Stimulated activated CD4-positive, alpha-beta T cell treated with anti-CD3 and anti-CD28 coated beads, Interleukin-1b, Interleukin-23, amount 100 ng/mL, for 24 hours (primary cell): ENCODE measurements at places on chromosomes 1 and 21.

DNA sequence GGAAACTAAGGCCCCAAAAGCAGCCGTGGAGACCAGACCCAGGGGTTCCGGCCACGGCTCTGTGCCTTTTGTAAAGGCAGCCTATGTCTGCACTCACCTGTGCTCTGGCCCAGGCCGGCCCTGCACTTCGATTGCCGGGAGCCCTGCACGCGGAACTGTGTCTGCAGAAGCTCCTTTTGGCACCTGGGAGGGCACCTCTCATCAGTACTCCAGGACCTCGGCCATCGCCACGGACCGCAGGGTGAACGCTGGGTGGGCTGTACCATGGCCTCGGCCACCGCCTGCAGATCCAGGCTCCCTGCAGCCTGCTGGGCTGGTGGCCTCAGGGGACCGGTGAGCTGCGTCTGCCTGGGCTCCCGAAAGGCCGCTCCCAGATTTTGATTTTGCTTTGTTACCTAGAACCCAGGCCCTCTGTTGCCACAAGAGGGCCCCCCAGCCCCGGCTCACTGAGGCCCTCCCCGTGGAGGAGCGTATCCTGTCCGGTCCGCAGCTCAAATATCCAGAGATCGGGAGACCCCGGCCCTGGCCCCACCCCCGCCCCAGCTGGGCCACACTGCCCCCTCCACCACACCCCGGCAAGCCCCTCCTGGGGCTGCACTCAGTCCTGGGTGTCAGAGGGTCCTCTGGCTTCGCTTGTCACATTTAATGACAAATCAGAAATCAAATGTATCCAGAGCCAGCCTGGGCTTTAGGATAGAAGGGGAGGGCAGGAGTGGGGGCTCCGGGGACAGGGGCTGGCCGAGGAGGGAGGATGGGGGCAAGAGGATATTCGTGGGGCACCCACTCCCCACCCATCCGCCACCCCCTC is 60.2 kb upstream of the PDE9A start:
- peak; percentile 40 for DNase-seq

- DNase-seq, result no peak
Observed at GRCh38 chr1:10211805-10212410, 1.5 kb downstream of the KIF1B start.

- DNase-seq, result no peak
Observed at GRCh38 chr1:109598655-109599054, 20.8 kb downstream of the GNAT2 start.

- DNase-seq, result no peak
Observed at GRCh38 chr21:40351006-40351405, 483.8 kb downstream of the PCP4 start.

GRCh38 chr1:64031236-64031635 is 172.2 kb upstream of the UBE2U start:
- DNase-seq, result no peak

- DNase-seq, result no peak
Observed at GRCh38 chr1:99566290-99567021, 79.5 kb upstream of the PALMD start.

DNA sequence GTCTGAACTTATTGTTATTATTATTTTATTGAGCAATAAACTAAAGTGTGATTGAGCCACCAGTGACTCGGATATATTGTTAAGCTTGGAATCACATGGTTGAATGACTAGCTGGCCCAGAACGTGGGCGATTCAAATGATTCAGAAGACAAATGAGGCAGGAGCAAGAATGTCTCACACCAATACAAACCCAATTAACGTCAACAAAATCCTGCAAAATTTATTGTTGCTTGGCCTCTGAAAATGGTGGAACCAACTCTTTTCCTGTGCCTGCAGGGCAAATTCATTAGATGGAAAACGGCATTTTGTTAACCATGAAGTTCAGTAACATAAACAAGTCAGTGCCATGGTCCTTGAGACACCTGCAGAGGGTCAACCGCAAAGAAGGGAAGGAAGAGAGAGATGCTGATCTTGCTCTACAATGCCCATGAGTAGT is 482.0 kb downstream of the SETD4 start:
- DNase-seq, result no peak

DNA sequence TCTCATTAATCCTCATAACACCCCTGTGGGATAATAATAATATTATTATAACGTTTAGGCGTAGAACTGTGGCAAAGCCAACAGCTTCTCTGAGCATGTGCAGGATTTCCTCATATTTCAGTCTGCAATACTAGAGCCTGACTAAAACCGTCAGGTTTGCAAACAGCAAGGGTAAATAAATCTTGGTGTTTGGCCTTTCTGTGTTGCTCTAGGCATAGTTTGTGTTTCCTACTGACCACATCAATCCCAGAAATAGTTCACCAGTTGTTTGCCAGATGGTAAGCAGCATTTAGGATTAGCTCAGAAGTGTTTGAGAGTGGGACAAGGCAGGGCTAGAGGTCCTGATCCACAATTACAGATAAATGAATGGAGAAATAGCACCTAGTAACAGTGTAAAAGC is 2.8 kb upstream of the KCNA3 start:
- DNase-seq, result no peak

DNA sequence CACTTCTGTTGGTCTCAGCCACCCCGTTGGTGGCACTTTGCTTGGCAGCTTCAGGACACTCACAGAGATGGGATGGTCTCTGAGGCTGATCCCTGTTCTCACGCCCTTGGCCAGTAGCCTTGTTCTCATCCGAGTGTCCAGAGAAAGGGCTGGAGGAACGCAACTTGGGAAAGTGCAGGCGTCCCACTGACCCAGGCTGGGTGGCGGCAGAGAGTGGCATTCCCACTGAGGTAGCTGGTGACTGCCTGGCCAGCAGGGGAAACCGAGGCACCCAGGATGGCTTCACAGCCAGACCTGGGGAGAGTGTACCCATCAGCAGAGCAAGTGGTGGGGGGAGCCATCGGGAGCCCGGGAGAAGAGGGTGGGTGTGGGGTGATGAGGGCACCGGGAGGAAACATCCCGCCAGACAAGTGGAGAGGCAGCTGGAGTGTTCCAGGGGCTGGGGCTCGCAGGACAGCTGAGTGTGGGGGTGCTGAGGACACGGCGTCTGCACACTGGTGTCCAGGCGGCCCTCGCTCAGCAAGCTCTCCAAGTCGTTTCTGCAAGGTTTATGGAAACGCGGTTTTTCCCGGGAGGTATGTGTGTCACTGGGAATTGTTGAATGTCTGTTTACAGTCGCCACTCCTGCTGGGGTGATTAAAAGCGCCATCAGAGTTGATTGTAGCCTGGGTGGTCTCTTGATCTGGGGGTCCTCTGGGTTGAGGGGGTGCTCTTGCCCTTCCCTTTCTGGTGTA is 97.8 kb downstream of the SIK1 start:
- no peak for DNase-seq

GRCh38 chr1:244289991-244290785 is 161.5 kb downstream of the ADSS2 start:
- DNase-seq, result no peak

DNA sequence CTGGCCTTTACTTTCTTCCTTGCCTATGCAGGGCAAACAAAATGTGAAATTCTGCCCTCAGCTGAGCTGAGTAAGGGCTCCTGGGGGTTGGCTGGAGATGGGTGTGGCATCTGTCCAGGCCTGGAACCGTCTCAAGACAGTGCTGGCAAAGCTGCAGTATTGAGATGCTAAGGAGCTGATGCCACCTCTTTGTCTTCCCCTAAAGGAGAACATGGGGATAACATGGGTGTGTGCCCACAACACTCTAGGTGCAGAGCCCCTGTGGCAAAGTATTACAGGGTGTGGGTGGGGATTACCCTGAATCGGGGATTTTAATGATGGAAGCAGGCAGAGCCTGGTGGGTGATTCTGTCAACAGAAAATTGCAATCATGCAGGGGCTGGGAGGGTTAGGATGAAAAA is 2.5 kb upstream of the ST3GAL3 start:
- no peak for DNase-seq

- no peak for DNase-seq
Observed at GRCh38 chr1:106072909-106073600, 983.4 kb upstream of the PRMT6 start.

DNA sequence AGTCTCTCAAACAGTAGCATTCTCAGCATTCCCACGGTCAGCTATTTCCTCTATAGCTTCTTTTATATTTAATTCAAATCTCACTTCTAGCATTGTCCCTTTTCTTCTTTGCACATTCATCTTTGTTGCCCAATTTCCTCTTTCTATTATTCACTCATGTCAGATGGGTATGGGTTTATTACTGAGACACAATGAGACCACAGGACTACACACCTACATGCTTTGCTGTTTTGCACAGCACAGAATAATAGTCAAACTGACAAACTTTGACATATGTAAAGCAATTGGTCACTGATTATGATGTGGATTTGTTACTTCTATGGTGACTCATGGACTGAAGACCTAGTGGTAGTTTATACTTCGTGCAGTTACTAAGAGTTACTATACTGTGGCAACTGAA is 5.8 kb upstream of the CD1C start:
- no peak for DNase-seq

DNA sequence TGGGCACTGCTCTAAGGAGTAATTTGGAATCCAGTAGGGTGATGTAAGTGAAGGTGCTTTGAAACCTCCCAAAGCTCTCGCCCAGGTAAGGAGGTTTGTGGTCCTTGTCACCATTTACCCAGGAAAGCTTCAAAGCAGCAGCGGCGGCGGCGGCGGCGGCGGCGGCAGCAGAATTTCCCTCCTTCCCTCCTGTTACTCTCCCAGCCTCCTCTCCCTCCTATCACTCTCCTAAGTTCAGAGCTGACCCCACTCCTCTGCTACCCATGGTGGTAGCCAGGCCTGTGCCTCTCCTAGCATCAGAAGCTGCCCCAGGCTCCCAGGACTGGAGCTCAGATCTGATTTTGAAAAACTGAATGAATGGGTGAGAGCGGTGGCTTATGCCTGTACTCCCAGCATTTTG is 60.7 kb downstream of the ACBD3 start:
- DNase-seq, result no peak

GRCh38 chr1:49190138-49190537 is 413.4 kb upstream of the BEND5 start:
- no peak for DNase-seq

DNA sequence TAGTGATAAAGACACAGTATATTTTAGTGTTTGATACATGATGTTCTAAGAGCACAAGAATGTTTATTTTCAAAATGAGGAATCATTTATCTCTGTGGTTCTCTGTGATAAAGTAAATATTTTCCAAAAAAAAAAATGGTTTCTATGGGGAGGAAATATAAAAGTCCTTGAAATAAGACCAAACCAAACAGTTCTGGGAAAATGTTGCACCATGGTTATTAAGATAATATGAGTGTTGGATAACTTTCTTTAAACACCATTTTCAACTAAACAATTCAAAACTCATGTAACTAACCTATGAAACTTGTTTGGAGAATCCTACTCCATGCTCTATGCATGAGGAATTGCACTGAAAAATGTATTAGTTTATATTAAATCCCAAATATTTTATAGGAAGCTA is 184.6 kb downstream of the KCNT2 start:
- no peak for DNase-seq

- DNase-seq, result no peak
Observed at GRCh38 chr1:75785320-75785982, 605 bp upstream of the RABGGTB start.

DNA sequence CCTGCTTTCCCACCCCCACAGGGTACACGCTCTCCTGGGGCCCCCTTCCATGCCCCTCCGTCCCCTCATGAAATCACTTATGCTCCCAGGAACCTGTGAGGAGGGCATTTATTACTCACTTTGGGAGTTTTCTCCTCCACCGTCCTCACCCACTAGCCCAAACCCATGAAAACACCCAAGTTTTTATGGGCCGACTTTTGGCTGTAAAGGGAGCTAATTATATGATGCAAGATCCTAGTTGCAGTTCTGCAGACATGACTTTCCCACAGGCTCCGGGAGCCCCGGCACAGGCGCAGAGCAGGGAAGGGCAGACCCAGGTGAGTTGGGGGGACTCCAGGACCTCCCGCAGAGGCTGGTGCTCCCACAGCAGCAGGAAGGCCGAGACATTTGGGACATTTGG is 29.7 kb downstream of the EPHA2 start:
- DNase-seq, result no peak

DNA sequence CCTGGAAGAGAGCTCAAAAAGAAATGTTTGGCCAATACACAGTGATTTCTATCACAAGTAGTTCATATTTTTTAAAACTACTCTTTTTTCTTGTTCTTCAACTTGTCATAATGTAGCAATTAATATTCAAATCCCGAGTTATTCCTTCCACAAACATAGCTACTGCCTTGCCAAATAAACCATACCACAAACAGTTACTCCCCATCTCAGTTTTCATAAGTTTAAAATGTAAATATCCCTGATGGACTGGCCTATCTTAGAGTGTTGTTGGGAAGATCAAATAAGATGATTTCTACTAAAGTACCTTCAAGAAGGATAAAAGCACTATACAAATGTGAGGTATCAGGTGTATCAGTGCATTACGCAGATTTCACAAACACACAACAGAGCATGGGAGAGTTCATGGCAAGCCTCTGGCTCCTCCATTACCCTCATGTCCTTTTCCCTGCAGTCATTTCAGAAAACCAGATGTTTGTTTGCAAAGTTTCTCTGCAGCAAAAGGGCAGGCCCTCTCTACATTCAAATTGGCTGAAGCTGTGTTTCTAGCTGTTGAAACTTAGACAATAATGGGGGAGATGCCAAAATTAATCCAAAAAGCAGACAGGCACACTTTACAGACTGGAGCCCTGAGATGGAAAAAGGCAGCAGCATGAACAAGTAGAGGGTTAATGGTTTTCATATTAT is 16.1 kb downstream of the WLS start:
- DNase-seq, result no peak

DNA sequence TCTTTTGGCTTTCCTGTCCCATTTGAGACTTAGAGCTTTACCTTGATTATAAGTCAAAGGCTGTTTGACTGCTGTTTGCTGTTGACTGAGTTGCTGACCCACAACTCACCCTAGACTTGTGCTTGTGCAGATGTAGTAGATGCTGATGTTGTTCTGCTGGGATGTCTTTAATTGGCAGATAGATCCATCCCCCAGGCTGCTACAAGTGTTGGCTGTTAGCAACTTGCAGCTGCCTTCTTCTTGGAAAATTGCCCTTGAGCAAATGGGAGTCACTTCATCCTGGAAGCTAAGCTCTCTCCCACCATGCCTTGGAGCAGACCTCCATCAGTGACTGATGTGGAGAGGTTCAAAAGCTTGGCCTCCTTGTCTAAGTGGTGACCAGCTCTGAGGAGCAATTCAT is 139.3 kb upstream of the KIAA0040 start:
- no peak for DNase-seq
